ENCODE measurements at places on chromosomes 6 and 20.
A peak's percentile ranks its signal among the peaks of the same experiment; 100 is the strongest.

GRCh38 chr20:45958593-45958992 lies 13.4 kb downstream of the ZNF335 start:
- DNase-seq: no peak

GRCh38 chr20:6483727-6484126 lies 283.8 kb upstream of the BMP2 start:
- no peak for DNase-seq

DNA sequence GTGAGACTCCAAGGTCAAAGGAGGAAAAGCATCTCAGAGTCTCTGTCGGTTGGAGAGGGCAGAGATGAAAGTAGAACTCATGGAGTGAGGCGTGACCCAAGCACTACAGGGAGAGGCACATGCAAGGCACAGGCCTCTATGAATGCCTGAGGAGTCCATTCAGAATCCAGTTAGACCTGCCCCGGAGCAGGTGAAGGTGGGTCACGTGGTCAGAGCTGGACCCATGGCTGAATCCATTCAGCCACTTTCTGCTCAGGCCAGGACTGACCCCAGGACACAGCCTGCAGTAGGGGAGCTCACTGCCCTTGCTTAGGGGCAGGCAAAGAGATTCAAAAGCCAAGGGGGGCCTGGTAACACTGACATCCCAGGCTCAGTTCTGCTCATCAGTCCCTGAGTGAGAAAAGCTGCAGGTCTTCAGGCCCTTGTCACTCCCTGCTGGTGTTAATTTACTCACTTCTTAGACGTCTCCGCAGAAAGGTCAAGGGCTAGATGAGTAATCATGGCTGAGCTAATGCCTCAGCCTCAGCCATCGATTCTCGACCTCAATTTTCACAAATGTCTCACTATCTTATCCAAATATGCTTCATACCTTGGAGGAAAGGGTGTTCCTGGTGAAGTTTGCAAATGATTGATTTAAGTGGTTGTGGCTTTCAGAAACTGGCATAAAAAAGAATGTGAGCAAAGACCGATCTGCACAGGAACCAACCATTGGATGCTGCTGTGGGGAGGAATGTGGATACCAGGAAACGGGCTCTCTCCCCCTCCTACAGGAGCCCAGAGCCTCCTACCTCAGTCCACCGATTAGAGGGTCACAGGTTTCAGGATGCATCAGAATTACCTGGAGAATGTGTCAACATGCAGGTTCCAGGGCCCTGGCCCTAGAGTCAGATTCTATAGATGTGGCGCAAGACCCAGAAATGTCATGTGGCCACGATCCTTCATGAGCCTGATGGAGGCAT lies 584.4 kb downstream of the PTPRT start:
- no peak for DNase-seq

DNA sequence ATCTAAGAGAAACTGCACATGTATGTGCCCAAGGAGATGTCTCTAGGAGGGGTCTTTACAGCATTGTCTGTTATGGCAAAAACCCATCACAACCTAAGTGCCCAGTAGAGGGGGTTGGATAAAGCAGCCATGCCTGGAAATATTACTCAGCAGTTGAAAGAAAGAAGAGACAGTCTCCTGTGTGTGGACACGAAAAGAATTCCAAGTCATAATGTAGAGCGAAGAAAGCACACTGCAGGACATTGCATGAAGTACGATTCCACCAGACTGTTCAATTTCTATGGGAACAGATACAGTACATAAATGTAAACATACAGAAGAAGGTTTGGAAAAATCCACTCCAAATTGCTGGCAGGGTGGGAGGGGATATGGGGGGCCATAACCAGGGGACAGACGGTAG lies 7.3 kb upstream of the TGM2 start:
- no peak for DNase-seq

DNA sequence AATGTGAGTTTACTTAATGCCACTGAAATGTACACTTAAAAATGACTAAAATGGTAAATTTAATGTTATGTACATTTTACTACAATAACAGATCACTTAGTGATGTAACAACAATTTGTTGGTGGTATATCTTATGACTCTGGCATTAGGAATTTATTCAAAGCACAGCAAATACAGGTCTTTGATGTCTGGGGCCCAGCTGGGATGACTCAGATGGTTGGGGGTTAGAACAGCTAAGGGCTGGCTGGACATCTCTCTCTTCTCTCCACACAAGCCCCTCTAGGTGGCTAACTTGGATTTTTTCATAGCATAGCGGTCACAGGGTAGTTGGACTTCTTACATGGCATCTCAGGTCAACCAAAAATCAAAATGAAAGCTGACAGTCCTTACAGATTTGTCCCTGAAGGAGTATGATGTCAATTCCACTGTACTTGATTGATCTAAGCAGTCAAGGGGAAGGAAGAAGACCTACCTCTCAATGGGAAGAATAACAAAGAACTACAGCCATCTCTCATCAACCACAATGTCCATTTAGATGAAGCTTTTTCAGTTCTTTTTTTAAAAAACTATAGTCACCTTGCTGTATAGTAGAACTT lies 37.5 kb upstream of the LCA5 start:
- no peak for DNase-seq

DNA sequence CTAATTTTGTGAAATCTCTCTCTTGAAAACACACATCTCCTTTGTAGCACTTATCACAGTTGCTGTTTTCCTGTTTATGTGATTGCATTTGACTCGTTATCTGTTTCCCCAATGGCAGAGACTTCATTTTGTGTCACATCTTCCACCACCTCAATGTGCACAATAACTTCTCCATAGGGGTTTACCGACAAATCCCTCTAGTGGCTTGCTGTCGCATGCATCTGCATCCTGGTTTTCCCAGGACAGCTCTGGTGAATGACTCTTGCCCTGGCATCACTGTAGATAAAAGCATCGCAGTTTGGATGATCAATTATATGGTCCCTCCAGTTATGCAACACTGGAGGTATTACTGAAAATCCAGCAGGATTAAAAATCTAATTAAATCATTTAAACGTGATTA lies 206.5 kb upstream of the BTBD3 start:
- DNase-seq: no peak

- no peak for DNase-seq
Measured at GRCh38 chr6:41713159-41713649, 22.2 kb downstream of the TFEB start.

DNA sequence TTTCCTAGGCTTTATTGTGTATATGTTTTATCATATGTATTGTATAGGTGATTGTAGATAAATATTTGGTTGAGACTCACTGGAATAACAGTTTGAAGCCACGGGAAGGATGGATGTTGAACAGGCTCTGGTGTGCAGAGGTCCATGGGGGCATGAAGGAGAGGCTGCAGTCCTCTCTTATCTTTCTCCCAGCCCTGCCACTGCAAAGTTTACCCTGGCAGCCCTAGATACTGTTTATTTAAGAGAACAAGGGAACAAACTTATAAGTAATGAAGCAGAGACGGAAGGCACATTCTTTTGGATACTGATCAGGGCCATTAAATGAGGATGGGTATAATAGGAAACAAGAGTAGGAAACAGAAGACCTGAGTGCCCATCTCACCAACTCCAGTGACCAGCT lies 103.6 kb upstream of the SCGN start:
- no peak for DNase-seq

DNA sequence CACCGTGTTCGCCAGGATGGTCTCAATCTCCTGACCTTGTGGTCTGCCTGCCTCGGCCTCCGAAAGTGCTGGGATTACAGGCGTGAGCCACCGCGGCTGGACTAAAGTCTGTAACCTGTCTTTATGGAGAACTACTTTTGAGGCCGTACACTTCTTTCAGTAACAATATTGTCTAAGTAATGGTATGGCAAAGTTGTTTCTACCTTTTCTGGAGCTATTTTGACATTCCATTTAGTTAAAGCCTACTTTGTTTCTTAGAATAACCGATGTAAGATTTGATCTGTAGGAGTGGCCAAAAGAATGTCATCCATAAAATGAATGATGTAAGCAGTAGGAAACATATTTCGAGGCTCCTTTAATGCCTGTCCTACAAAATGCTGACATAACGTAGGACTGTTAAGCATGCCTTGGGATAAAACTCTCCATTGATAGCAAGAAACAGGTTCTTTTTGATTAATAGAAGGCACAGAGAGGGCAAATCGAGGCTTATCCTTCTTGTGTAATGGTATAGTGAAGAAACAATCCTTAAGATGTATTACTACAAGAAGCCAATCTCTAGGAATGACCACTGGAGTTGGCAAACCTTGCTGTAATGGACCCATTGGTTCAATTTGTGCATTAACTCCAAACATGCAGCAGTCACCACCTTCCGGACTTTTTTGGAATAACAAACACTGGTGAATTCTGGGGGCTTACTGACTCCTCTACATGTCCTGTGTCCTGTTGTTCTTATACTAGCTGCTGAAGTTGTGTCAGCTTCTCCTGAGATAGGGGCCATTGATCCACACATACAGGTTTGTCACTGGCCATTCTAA lies 35.9 kb downstream of the HLA-DRA start:
- no peak for DNase-seq

DNA sequence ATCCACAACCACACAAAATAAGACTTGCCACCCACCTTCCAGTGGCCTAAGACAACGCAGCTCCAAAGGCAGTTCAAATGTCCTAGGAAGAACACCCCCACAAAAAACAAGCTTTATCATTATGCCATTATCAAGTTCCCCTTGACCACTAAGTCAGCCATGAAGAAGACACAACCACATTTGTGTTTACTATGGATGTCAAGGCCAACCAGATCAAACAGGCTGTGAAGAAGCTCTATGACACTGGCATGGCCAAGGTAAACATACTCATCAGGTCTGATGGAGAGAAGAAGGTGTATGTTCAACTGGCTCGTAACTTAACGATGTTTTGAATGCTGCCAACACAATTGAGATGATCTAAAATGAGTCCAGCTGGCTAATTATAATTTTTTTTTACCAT lies 26.1 kb downstream of the SEC63 start:
- no peak for DNase-seq

- DNase-seq: no peak
Measured at GRCh38 chr6:5219011-5219691, 41.6 kb downstream of the LYRM4 start.

- peak; percentile 73 for DNase-seq
Measured at GRCh38 chr20:59222253-59223181, 58.9 kb downstream of the ZNF831 start.
